Activated CD4-positive, alpha-beta memory T cell treated with anti-CD3 and anti-CD28 coated beads, Interleukin-2, amount 10 ng/mL, durations not matched to agents 7 days and 5 days (primary cell): ENCODE measurements at places on chromosomes 1 and 21. TPM values are rescaled to one million over a fixed set of nuclear protein-coding genes. Genes with fewer than 3 reads are reported as not detected.

DNA sequence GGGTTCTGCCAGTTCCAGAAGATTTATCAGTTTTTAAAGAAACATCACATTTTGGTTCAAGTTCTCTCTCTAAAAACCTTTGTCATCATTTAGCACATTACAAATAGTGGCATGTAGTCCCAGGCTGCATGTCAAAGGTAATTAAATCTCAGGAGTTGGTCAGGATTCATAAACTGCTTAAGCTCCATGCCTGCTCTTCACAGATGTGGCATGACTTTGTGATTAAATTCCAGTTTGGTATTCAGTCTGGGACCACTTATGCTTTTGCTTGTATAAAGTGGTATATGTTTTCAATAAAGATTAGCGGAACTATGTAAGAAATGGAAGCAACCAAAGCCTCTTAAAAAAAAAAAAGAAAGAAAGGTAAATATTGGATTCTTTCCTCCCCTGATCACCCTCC lies 408.0 kb downstream of the DISC1 start:
- DNase-seq: no peak

DNA sequence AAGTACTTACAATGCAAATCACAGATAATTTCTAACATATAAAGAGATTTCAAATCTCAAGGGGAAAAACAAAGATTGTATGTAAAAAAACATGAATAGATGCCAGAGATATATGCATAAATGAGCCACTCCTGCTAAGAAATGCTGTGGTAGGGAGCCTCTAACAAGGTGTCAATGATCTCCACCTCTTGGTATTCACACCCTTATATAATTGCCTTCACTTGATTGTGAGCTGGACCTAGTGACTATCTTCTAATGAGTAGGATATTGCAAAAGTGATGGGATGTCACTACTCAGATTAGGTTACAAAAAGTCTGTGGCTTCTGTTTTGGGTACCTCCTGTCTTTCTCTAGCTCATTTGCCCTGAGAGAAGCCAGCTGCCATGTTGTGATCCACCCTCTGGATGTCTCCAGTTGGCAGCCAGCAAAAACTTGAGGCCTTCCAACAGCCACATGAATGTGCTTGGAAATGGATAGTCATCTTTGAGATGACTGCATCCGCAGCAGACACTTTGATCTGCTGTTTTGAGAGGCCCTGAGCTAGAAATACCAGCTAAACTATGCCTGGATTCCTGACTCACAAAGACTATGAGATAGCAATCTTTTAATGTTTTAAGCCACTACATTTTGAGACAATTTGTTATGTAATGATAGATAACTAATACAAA lies 196.1 kb upstream of the FGGY start:
- DNase-seq: no peak

GRCh38 chr1:177960939-177961622 lies 8.8 kb downstream of the SEC16B start:
- no peak for DNase-seq

- peak; percentile 68 for DNase-seq
Observed at GRCh38 chr1:112803906-112804762, 89.0 kb upstream of the PPM1J start.

GRCh38 chr1:89206373-89206772 lies 7.6 kb upstream of the GBP4 start:
- no peak for DNase-seq

DNA sequence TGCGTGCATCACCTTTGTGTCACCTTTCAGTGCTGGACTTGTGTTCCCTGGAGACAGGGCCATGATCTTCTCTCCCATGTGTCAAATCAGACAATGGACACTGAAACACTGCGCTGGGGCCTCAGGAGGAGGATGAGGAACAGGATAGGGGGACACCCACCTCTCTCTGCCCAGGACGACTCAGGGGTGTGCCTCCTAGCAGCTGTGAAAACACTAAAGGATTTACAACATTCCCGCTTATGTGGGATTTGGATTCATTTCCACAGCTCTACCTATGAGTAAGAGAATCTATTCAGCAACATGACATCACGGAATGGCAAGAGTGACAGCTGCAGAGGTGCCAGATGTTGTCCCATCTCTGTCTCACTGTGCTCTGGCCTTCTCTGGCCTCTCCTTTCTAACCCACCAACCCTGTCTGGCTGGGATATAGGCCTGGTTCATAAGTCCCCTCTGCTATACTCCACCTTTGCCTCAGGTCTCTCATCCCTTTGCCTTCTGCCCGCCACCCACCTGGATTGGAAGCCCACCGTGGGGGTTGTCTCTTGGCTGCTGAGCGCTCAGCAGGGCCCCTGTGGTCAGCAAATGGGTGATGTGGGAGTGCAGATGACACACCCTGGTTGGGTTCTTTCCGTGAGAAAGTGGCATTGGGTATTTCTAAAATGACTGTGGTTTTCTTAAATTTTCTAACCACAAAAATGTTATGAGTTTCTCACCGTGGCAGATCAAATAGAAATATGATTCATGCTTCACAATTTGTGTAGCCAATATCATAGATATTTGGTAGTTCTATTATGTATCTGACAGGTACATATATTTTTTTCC lies 47.1 kb upstream of the TLR5 start:
- peak; percentile 41 for DNase-seq

- no peak for DNase-seq
Observed at GRCh38 chr1:208289716-208290115, 45.5 kb upstream of the PLXNA2 start.

REN gene
- total RNA-seq: not detected
